ENCODE measurements at places on chromosomes 16 and 17.

- no peak for DNase-seq
Measured at GRCh38 chr17:7930841-7931631, 710 bp downstream of the TRAPPC1 start.

GRCh38 chr16:17939723-17940122 is 396.8 kb downstream of the NPIPA8 start:
- no peak for DNase-seq

GRCh38 chr16:4465977-4466779 is 8.2 kb downstream of the NMRAL1 start:
- DNase-seq, result peak; percentile 80

GRCh38 chr17:82909322-82909904 is 69.6 kb upstream of the ZNF750 start:
- DNase-seq, result peak; percentile 42

- no peak for DNase-seq
Measured at GRCh38 chr17:76079535-76079955, 563 bp downstream of the ZACN start.

- no peak for DNase-seq
Measured at GRCh38 chr16:49193596-49193995, 88.0 kb downstream of the CBLN1 start.

DNA sequence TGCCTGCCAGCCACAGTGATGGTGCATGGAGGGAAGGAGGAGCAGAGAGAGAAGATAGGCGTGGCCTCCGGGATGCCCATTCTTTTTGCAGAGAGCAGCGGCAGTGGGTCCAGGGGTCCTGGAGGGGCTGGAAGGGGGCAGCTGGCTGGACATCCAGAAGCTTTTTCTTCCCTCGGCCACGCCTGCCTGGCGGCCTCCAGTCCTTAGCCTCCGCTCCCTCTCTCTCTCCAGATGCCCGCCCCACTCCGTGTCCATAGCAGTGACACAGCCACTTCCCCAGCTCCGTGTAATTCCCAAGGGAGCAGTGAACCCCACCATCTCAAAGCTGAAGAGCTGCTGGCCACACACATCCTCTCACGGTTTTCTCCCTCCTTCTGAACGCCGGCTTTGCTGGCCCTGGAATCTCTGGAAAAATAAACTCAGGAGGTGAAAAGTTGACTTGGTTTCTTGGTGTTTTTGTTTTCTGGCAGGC is 26.3 kb upstream of the CDC42EP4 start:
- no peak for DNase-seq

GRCh38 chr16:54110016-54110981 is 176.3 kb downstream of the IRX3 start:
- DNase-seq, result no peak

GRCh38 chr17:44922746-44923470 is 7.6 kb upstream of the GFAP start:
- no peak for DNase-seq

DNA sequence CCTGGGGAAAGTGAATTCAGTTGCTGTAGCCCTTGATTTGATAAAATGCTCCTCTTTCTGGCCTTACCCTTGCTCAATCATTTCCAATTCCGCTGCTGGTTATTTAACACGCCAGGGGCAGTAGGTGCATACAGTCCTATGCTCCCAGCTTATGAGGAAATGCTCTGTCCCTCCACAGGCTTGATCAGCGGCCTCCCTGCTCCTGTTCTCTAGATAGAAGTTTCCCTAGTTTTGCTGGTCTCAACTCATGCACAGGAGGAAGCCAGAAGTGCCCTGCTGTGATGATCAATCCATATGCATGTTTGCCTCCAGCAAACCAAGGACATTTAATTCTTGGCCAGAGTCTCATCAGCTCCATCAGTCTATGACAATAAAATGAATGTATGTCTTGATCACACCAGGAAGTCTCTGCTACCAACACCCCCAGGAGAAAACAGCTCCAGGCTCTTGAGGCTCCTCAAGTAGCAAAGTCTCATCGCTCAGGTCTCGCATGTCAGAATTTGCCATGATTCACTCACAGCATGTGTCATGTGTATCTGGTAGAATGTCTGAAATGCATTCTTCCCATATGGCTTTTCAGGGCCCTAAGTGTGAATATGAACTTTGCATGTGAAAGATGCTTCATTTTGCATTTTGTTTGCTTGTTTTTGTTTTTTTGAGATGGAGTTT is 208.9 kb downstream of the CDH13 start:
- DNase-seq, result no peak

DNA sequence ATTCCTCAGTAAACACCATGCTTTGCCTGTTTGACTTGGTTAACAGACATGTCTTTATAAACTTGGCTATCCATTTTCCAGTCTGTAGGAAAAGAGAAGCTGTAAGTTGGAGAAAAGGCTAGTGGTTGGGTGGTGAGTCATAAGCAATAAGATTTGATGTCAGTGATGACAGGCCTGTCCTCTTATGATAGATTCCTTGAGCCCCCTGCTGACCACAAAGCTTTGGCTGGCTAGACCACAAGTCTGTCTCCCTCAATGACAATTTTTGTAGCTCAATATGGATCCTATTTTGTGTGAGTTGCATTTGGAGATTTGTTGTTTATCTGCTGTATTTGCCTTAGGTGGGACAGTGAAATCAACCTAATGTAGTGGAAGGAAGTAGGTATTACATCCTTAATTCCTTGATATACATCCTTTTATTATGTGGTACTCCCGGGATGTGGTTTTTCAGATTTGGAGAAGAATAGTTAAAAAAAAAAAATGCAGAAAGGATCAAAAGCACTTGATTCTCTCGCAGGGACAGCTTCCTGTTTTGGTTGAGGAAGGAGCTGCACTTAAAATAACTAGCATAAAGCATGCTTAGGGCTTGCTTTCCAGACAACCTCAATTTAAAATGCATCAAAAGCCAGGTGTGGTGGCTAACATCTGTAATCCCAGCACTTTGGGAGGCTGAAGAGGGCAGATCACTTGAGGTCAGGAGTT is 67.4 kb downstream of the SIAH1 start:
- peak; percentile 21 for DNase-seq

DNA sequence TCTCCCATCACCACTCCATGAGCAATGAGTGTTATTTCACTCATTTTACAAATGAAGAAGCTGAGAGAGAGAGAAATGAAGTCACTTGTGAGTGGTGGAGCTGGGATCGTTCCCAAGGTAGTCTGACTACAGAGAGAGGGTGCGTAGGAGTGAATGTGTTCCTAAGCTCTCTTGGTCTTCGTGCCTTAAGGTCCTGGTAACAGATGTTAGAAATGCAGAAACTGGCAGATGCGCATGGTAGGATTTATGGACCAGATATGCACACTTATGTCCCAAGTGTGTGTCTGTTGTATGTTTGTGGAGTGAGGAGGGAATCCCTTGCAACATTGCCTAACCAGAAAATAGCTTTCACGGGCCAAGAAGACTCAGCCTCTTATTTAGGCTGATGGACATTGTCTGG is 93.2 kb upstream of the ZNF469 start:
- DNase-seq, result no peak

GRCh38 chr16:4920826-4921225 is 16.1 kb downstream of the PPL start:
- no peak for DNase-seq

All from CD4-positive, alpha-beta T cell treated with Interleukin-4 for 4 hours (primary cell).